Renal cortical epithelial cell (primary cell): ENCODE measurements at places on chromosomes 11 and 22.

DNA sequence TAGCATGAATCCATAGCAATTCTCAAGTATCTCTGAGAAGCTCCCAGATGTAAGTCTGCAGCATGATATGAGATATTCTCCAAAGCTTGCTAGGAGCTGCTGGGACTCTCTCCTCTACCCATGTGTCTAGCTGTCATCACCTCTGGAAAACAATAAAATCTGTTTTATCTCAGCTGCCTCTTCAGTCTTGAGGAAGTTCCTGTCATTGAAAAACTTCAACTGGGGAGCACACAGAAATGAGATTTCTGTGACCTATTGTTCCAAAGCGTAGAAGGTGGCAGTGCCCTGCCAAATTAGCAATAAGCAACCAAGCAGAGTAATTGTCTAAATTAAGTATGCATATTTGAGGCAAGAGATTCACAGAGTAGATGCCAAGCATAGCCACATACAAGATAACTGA, 1380.6 kb upstream of the RAG2 start:
- DNase-seq = no peak

- no peak for DNase-seq
Measured at GRCh38 chr22:23818541-23818940, 20.3 kb downstream of the DERL3 start.

GRCh38 chr11:7936615-7937014, 4.9 kb downstream of the OR10A3 start:
- peak; percentile 20 for DNase-seq

DNA sequence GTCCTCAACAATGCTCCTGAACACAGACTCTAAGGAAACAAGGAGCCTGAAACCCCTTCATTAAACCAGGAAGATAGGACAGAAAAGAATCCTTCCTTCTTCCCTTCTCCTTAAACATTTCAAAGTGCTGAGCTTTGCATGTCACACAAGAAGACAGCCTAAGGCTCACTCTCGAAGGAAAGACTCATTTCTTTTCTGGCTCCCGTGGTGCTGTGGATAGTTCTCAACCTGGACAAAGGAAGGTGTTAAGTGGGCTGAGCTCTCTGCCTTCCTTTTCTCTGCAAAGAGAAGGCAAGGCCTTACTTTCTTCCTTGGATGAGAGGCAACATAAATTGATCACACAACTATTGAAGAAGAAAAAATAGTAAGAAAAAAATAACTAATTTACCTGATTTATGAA, 452.4 kb upstream of the DDI1 start:
- DNase-seq = no peak

GRCh38 chr11:46055371-46055770, 65.9 kb downstream of the PHF21A start:
- peak; percentile 76 for DNase-seq

DNA sequence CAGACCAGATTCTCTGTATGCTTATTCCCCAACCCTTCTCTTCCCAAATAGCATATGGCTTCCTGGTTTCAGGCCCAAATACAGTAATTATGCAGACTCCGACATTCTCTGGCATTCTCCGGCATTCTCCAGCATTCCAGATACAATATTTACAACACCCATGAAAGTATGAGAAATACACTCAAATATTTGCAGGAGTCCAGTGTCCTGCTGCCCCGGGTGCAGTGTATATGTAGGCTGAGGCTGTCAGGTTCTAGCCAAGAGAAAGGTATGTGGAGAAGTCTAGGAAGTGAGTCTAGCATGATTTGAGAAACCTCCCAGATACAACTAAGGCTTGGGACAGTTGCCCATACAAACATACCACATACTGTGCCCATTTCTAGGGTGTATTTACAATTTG, 160.7 kb downstream of the SOX6 start:
- DNase-seq = no peak

DNA sequence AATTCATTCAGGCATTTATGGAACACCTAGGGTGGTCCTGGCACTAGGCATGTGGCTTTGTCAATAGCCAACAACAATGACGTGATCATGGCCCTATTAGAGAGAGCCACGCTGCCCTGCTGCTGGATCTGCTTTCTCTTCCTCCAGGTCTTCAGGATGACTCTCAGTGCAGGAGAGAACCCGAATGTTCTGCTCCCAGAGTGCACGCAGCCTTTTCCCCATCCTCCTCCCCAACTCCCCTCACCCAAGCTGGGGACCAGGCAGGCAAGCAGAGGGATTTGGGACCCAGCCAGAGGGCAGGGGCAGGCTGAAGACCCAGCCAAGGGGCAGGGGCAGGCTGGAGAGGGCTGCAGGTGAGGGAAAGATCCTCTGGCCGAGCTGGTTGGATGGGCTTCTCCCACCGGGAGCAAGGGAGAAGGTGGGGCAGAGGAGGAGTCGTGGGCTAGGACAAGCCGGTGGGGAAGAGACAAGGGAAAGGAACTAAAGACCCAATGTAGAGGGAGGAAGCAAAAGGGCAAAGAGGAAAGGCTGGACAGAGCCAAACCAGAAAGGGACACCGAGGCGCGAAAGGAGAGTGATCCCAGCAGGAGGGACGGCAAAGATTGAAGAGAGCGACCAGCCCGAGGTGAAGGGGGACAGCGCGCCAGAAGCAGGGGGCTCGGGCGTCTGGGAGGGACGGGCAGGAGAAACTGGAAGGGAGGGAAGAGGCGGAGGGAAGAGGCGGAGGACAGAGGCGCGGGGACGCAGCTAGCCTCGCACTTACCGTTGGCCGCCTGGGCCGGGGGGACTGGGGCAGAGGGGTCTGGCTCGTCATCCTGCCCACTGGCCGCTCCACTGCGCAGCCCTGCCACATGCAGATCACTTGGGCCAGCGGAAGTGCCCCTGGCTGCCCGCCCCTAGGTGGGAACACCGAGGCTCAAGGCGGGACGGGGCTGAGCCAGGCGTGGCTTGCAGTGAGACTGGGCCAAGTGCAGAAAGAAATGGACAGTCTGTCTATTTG, at the start of gene KCTD14:
Gene KCTD14 (minus strand): TSS at position 880 of the 1,000 bp plus-strand sequence. CDS start 27 bp downstream, at position 853.
- DNase-seq = no peak

GRCh38 chr11:102007567-102008437, 39.4 kb upstream of the CFAP300 start:
- DNase-seq = peak; percentile 78

DNA sequence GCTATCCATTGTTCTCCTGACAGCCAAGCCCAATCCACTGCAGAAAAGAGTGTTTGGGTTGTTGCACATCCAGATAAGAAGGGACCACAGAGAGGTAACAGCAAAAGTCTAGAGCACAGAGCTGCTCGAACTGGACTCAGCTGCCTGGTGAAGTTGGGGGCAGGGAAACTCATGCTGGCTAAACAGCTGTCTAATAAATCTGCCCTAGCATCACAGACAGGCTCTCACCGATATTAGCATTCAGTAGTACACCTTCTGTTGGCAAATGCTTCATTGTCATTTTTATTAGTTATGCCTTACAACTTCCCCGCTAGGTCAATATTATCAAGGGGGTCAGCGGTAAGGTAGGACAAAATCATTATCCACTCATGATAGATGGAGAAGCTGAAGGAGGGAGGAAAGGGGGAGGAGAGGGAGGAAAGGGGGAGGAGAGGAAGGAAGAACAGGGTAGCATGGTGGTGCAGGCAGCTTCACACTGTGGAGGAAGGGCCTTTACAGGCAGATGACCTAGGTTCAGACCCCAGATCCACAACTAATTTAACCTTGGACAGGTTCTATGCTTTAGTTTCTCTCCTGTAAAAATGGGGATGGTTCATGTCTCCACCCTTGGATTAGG, 102.7 kb downstream of the LARGE1 start:
- no peak for DNase-seq

GRCh38 chr22:19213001-19213400, 34.5 kb upstream of the SLC25A1 start:
- DNase-seq = no peak

- no peak for DNase-seq
Measured at GRCh38 chr22:24105631-24106030, 75.7 kb upstream of the SUSD2 start.

GRCh38 chr11:119092880-119093842, 8.5 kb downstream of the HMBS start:
- DNase-seq = peak; percentile 59

GRCh38 chr11:108616549-108616948, 23.0 kb upstream of the EXPH5 start:
- DNase-seq = peak; percentile 99

DNA sequence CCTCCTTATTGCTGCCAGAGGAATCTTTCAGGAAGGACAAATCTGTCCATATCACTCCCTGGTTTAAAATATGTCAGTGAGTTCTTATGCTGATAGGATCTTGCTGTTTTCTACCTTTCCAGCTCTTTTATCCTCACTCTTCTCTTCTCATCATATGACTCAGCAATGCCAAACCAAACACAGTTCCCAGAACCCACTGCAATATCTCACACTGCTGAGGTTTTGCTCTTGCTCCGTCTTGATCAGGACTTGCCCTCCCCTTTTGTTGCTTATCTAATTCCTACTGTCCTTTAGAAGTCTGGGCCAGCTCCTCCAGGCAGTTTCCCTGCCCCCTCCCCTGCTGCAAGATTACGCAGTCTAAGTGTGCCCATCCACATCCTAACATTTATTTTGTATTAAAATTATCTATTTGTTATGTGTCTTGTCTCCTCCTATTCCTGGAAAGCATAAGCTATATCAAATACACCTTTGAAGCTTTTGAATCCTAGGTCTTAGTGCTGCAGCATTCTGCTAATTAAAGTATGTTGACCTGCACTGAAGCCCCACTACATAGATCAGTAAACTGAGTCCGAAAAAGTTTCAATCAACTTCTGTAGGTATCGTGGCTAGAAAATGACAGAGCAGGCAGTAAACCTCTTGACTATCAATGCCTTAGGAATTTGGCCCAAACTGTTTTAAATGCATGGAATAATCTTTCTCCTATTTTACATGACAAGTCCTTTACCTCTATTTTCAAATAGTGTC, 119.2 kb upstream of the C11orf87 start:
- no peak for DNase-seq

DNA sequence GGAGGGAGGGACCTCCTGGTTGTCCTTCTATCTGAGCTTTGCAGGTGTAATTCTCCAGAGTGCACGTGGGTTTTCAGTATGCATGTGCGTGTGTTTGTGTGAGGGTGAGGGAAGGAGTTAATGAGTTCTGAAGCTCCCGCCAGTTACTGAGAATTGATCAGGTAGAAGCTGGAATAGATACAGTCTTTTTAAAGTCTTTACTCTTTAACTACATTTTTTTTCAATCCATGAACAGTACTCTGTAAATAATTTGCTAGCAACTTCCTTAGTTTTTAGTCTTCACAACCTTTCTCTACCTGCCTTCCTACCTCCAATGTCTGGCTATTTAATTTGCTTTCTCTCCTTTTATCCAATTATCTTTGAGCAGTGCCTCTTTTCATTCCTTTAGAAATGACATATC, 25.5 kb downstream of the ARHGAP42 start:
- peak; percentile 53 for DNase-seq

DNA sequence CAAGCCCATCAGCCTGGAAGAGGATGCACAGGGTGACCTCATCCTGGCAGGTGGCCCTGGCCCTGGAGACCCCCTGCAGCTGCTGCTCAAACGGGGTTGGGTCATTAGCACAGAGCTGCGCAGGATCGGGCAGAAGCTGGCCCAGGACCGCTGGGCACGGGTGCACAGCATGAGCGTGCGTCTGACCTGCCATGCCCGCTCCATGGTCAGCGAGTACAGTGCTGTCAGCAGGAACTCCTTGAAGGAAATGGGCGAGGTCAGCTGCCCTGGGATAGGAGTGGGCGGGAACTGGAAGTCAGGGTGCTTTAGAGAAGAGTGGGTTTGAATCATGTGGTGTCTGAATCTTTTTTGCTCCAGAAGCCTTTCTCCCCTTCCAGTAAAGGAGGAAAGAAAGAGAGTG, 61.1 kb downstream of the INSC start:
- peak; percentile 46 for DNase-seq

DNA sequence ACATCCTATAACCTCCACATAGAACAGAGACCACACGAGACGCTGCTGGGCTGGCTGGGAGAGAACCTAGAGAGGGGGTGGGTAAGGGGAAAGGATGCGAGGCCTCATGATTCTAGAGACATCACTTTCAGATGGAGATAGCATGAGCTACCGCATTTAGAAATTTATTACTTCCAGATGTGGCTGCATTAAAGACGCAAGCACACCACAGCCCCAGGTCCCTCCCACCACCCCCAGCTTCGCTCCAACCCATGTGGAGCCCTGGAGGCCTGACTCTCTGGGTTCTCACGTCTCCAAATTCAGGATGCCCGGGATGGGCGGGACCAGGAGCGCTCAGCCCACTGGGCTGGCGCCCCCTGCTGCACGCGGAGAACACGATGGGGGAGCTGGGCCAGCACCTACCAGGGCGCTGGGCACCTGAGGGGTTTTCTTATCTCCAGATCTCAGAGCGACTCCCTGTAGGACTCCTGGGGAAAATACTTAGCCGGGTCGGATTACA, 13.6 kb downstream of the MRPL21 start:
- DNase-seq = no peak

- DNase-seq = no peak
Measured at GRCh38 chr11:72348250-72348649, 86.1 kb downstream of the CLPB start.

DNA sequence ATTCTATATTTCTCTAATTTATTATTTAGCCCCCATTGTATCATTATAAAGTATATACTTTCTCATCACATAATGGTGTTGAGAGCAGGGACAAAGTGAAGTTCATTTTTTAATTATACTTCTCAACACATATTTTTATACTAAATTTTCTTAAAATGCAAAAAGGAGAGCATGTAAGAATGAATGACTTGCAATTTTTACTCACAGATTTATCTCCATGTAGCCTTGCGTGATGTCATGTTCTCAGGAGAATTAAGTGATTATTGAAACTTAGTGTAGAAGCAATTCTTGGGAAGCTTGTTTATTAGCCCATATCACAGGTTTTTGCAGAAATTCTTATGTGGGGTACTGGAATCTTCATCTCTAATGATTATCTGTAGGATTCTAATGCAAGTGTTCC, 682 bp upstream of the OR5M11 start:
- DNase-seq = no peak

DNA sequence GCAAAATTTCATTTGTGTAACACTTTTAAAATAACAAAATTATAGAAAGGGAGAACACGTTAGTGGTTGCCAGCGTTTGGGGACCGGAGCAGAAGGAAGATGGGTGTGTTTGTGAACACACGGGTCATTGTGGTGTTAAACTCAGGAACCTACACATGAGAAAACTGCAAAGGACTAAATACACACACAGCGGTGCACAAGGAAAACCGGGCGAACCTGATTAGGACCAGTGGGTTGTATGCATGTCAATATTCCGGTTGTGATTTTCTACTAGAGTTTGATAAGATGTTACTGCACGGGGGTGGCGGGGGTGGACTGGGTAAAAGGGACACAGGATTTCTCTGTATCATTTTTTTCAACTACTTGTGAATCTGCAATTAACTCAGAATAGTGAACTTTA, 351.2 kb downstream of the OPCML start:
- DNase-seq = no peak

DNA sequence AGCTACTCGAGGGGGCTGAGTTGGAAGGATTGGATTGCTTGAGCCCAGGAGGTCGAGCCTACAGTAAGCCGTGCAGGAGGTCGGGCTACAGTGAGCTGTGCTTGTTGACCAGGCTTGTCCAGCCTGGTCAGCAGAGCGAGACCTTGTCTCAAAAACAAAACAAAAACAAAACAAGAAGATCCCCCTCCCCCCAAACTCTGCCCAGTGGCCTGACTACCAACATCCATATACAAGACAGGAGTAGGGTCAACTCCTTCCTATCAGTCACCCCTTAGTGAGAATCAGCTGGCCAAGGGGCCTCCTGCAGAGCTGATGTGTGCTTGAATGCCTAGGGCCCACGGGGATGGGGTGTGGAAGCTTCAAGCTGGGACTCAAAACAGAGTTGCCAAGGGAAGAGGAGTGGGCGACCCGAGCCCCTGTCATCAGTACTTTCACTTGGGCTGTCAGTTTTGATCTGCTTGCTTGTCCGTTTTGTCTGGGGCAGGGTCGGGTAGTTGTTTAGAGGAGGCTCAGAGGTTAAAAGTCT, 942 bp upstream of the TSPAN18 start:
- no peak for DNase-seq
